ENCODE measurements at places on chromosomes 5 and 9.

DNA sequence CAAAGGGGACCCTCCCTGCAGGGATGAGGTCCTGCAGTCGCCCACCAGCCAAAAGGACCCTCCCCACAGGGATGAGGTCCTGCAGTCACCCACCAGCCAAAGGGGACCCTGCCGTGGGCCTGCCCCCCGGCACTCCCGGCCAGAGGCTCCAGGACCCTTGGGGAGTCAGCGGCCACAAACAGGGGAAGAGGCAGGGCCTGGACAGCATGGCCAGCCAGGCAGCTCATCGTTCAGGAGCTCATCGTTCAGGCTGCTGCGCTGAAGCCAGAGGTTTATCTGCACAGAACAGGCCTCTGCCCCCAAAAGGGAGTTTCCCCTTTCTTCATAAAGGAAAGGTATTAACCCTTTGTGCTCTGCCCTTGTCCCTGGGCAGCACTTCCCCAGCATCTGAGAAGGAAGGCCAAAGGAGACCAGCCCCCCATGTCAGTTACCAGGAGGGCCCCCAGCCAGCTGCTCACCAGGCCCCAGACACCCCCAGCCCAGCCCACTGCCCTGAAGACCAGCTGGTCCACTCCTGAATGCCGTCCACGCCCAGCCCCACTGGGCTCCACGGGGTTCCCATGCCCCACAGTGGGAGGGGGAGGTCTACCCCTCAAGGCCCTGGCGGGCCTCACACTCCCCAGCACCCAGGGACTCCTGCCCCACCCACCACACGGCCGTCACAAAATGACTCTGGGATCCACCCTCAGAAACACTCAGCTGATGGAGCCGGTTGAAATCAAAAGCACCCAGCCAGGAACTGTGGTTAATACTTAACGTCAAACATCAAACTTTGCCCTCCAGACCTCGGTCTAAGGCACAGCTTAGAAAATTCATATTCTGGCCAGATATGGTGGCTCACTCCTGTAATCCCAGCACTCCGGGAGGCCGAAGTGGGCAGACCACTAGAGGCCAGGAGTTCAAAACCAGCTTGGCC is 6.3 kb downstream of the SLC12A7 start:
- DNase-seq: peak; percentile 88

GRCh38 chr5:37810311-37810710 is 29.5 kb downstream of the GDNF start:
- no peak for DNase-seq

GRCh38 chr5:137734962-137735554 is 831 bp downstream of the KLHL3 start:
- DNase-seq: peak; percentile 44

GRCh38 chr9:89751079-89751825 is 146.4 kb downstream of the GADD45G start:
- DNase-seq: no peak

GRCh38 chr9:114385397-114386181 is 2.2 kb downstream of the AKNA start:
- peak; percentile 96 for DNase-seq

- DNase-seq: no peak
Measured at GRCh38 chr9:90967145-90967538, 165.5 kb downstream of the SYK start.

- DNase-seq: no peak
Measured at GRCh38 chr9:133368249-133368881, 7.5 kb downstream of the SURF4 start.

DNA sequence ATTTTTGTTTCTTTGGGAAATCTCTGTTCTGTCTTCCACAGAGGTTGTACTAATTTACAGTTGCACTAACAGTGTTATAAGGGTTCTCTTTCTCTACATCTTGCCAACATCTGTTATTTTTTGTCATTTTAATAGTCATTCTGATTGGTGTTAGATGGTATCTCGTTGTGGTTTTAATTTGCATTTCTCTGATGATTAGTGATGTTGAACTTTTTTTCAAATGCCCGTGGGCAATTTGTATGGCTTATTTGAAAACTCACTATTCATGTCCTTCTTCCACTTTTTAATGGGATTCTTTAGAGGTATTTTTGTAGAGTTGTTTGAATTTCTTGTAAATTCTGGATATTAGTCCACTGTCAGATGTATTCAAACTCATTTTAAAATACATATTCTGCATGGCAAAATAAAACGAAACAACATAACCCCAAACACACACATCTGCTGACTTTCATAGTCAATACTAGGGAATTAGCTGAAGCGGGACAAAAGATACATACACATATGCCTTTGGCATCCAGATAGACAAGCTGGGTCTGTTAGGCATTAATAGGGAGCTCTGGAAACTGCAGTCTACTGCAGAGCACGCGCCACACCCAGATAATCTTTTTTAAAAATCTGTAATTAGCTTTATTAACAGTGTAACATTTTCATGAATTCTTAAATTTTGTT is 5.8 kb upstream of the SPATA31C2 start:
- DNase-seq: no peak
